ENCODE measurements at places on chromosomes 11 and 22. TPM values are rescaled to one million over a fixed set of nuclear protein-coding genes. Genes with fewer than 3 reads are reported as not detected.

TMPRSS4 gene
- not detected for total RNA-seq

- peaks cover 3% of the 10 kb centered on the region for H3K4me1 ChIP-seq
- no peak overlapping the region for H3K27ac ChIP-seq
- H3K4me3 ChIP-seq: no peak overlapping the region
- peaks cover 17% of the 10 kb centered on the region for H3K36me3 ChIP-seq
- H3K27me3 ChIP-seq: no peaks in the 10 kb centered on the region
- DNase-seq: no peak
Measured at GRCh38 chr11:126404367-126404766, 48.9 kb downstream of the ST3GAL4 start.

GRCh38 chr11:61338783-61339489, 5.9 kb downstream of the TKFC start:
- DNase-seq: no peak
- no peaks in the 10 kb centered on the region for H3K27me3 ChIP-seq
- no peaks in the 10 kb centered on the region for H3K4me1 ChIP-seq
- no peak overlapping the region for H3K4me3 ChIP-seq
- no peak overlapping the region for H3K27ac ChIP-seq

DNA sequence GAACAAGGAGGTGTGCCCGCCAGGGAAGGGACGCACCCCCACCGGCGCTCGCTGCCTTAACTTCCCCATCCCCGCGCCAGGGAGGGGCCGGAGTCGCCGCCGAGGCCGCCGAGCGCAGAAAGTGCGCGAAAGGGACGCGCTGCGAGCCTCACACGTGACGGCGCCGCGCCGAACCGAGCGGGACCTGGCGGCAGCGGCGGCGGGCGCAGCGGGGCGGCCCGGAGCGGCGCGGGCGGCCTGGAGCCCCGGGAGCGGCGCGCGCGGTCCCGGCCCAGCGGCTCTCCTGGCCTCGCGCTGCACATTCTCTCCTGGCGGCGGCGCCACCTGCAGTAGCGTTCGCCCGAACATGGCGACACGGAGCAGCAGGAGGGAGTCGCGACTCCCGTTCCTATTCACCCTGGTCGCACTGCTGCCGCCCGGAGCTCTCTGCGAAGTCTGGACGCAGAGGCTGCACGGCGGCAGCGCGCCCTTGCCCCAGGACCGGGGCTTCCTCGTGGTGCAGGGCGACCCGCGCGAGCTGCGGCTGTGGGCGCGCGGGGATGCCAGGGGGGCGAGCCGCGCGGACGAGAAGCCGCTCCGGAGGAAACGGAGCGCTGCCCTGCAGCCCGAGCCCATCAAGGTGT, at the start of gene SORL1:
SORL1 (plus strand) TSS at position 329 of the 623 bp plus-strand sequence; CDS start at position 347, 18 bp downstream.
- no peak within 1 kb of the TSS for H3K27ac ChIP-seq
- peak within 1 kb of the TSS; percentile 89 for H3K4me3 ChIP-seq
- H3K27me3 ChIP-seq: no peaks in the 10 kb centered on the region
- peaks cover 10% of the 10 kb centered on the region for H3K4me1 ChIP-seq
- H3K36me3 ChIP-seq: no peaks in the 10 kb centered on the region
- DNase-seq: peak; percentile 84

DNA sequence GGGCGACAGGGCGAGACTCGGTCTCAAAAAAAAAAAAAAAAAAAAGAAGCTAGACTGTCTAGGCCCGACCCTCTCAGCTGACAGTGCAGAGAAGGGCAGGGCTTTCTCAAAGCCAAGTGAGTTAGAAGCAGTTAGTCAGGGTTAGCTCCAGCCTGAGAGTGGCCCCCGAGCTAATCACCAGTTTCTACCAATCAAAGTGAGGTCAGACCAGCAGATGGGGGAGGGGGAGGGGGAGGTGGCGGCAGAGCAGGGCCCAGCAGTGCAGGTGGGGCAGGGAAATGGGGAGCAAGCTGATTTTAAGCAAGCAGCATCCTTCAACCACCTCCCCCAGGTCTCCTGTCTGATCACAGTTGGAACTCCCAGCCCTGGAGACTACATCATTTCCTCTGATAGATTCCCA, 55.3 kb upstream of the PRR5 start:
- peak; percentile 36 for DNase-seq
- no peaks in the 10 kb centered on the region for H3K4me1 ChIP-seq
- no peaks in the 10 kb centered on the region for H3K27me3 ChIP-seq
- H3K36me3 ChIP-seq: no peaks in the 10 kb centered on the region
- H3K4me3 ChIP-seq: no peak overlapping the region
